ENCODE measurements at places on chromosomes 11 and 22. TPM values are rescaled to one million over a fixed set of nuclear protein-coding genes. Genes with fewer than 3 reads are reported as not detected.

Gene LMNTD2
- 16.5 TPM for total RNA-seq

Gene OOSP4B
- total RNA-seq = not detected

Gene LMF2
- 66.2 TPM for total RNA-seq

Gene HSPA8
- total RNA-seq = 714 TPM

Gene APOA5
- not detected for total RNA-seq

Gene FAM180B
- total RNA-seq = 0.36 TPM

Gene PARVA
- 78.2 TPM for total RNA-seq

GRCh38 chr11:104199053-104199452 lies 35.1 kb upstream of the PDGFD start:
- no peak for DNase-seq

DNA sequence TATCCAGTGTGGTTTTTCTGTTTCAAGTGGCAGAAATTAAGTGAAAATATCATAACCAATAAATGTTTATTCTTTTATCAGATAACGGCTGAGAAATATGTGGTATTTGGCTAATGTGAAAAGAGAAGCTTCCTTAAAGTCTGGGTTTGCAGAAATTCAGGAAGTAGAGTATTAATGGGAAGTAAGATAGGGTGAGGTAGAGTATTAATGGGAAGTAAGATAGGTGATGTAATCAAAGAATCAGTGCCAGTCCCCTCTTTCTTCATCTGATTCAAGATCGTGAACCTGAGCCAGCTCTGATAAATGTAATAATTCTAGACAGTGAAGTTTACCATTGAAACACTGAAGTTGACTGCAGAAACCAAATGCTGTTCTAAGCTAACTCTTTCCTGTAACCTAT lies 30.9 kb downstream of the TRPC6 start:
- DNase-seq = no peak

GRCh38 chr11:70662691-70663098 lies 264.4 kb downstream of the CTTN start:
- DNase-seq = no peak

DNA sequence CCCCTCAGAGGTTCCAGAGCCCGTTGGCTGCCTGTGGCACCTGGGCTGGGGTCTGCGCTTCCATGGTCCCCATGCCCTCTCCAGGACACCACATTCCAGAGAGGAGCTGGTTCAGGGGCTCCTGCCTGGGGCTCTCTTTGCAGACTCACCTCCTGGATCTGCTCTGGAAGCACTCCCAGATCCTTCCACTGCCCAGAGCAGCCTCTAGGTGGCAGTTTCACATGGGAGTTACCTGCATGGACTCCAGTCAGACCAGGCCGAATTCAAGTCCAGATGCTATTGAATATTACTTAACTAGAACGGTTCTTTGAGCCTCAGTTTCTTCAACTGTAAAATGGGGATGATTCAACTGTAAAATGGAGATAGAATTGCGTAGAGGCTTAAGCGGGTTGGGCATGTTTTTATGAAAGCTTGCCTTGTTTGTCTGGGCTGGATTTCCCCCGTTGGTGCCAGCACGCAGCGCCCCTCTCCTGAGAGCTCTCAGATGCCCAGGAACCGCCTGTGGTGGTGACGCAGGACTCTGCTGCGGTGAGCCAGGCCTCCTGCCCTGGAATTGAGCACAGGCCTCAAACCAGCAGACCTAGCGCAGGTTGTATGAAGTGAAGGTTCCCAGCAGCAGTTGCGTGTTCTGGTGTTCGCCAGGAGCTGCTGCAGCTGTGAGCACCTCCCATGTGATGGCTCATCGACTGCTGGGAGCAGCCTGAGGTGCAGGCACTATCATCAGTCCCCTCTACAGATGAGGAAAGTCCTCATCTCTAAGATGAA lies 44.2 kb downstream of the LMO1 start:
- DNase-seq = no peak

- DNase-seq = no peak
Measured at GRCh38 chr11:44483919-44484610, 81.4 kb upstream of the CD82 start.

GRCh38 chr11:115916608-115917007 lies 412.4 kb upstream of the CADM1 start:
- no peak for DNase-seq

- no peak for DNase-seq
Measured at GRCh38 chr11:2109541-2110019, 29.6 kb downstream of the IGF2 start.

DNA sequence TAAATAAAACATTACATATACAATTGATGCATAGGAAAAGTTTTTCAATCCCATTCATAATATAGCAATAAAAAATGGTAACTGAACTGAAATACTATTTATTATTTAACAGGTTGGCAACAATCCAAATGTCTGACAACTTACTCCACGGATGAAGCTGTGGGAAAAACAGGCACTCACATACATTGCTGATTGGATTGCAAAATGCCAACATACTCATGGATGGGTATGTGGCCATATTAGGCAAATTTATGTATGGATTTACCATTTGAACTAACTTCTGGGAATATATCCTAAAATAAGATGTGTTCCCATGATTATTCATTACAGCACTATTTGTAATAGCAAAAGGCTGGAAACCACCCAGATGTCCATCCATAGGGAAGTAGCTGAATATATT lies 3.2 kb upstream of the BIRC2 start:
- DNase-seq = no peak

DNA sequence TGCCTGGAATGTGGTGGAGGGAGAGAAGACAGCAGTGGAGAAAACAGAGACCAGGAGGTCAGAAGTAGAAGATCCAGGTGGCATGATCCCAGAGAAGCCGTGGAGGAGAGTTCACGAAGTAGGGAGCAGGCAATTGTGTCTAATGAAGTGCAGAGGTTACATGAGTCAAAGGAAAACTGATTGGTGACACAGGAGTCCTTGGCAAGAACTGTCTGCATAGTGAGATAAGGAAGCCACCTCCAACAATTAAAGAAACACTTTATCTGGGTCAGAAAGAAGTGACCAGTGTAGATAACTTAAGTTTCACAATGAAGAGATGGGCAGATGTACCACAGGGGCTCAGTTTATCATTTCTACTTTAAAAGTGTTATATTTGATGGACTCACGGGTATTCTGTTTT lies 57.0 kb upstream of the PTH start:
- DNase-seq = no peak

- no peak for DNase-seq
Measured at GRCh38 chr11:117273550-117274289, 17.4 kb upstream of the BACE1-AS start.

DNA sequence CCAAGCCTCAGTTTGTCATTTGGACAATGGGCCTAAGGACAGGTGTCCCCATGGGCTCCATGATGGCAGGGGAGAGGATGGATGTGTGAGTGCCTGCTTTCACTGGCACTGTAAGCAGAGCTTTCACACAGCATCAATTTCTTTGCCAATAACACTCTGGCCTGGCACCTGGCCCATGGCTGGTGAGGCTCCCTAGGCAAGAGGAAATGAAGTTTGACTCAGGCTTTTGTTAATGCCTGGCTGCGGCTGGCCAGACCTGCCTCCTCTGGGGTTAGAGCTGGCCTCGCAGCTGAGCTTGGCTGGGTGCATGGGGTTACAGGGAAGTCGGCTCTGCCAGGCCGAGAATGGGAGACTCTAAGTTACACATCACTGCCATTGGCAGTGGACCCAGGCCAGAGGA lies 30.0 kb upstream of the SEZ6L start:
- no peak for DNase-seq

DNA sequence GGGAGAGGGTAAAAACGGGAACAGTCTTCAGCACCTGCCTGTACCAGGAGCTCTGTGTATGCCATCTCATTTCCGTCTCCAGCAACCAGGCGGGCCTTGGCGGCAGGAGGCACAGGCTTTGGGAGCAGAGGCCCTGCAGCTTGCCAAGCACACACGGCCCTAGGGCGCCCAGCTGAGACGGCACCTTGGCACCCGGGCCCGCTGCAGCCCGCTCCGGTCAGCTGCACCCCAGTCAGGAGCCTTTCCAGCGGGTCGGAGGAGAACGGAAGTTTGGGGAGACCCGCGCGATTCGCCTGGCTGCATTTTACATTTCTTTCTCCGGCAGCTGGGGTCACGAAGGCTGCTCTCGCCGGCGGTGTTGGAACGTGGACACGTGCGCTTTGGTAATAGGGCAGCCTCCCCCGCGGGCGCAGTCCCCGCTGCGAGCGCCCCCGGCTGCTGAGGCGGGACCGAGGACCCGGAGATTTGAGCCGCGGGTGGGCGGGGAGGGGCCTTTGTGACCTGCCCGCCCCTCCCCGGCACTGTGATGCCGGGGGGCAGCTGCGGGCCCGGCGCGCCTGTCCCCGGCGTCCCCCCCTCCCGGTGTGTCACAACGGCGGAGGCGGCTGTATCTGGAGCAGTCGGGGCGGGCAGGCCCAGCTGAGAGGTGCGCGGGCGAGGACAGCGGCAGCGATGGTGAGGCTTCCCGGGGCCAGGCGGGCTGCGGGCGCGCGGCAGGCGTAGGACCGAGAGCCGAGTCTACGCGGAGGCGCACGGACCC lies at the start of gene TUBA8:
Gene TUBA8, plus strand, starts transcription at position 616 of the 760 bp plus-strand sequence. Its CDS starts 57 bp downstream, at position 673.
- no peak for DNase-seq

- DNase-seq = no peak
Measured at GRCh38 chr11:26712497-26712896, 9.4 kb downstream of the SLC5A12 start.

DNA sequence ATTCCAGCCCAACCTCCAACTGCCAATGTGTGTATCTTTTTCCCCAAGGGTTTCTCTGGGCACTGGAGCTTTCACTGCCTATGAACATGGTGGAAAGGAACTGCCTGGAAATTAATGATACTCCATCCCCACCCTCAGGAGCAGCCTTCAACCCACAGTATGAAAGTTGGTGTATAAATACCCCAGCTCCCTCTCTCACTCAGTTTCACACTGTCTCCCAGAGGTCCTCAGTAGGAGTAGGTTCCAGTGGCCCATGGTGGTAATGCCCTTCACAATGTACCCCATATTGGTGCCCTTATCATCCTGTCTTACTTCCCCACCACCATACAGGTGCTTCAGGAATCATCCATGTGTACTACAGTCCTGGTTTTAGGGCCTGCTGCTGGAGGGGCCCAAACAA lies 462.6 kb downstream of the MIAT start:
- no peak for DNase-seq

- DNase-seq = no peak
Measured at GRCh38 chr11:14314127-14314526, 44.9 kb downstream of the RRAS2 start.

DNA sequence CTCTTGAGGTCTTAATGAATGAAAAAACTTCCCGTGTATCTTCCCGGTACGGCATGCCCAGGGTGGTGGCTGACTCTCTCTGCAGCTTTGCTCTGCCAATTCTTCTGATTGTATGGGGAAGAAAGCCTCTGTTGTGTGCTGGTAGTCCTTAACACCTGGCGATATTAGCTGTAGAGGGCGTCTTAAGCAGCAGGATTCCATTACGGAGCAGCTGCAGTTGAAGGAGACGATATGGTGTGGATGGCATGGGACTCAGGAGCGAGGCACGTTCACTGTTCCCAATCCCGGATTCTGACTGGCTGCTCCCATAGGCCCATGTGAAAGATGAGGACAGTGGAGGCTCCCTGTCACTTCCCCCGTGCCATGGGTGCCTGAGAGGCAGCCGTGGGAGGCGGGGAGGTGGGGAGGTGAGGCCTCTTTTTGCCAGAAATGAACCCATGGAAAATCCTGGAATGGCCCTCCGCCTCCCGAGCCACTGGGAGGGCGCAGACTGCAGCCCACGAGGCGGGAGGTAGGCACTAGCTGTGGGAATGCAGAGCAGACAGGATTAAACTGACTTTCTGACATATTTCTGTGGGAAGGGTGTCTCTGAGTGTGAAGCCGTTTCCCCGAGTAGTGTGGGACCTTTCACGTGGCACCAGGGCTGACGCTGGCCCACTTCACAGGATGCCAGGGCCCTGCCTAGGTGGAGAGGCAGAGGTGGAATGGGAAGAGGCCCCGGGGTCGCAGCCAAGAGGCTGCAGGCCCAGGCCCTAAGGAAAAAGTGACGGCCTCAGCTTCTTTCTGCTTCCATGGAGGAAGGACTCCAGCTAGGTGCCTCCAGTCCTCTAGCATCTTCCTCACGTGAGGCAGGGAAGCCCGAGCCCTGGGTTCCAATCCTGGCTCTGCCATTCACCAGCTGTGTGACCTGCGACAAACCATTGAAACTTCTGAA lies 121.4 kb upstream of the CD82 start:
- DNase-seq = no peak

DNA sequence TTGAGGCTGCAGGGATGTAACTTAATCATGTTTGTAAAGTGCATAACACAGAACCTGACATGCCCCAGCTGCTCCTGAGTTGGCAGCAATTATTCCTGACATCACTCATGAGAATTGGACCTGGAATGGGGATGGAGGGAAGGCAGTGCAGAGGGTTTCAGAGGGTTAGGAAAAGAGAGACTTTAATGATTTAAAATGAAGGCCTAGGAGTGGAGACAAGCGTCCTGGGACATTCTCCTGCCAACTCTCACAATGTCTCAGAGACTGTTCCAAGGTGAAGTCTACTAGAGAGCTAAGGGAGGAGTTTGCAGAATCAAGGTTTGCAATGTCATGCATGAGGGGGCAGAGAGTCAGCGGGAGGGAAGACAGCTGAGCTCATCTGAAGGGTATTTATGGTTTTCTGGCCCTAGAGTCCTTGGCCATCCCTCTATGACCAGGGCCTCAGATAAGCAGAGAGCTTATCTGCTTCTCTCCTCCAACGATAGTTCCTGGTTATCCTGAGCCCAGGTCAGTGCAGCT lies 36.9 kb downstream of the GGTLC2 start:
- DNase-seq = no peak

GRCh38 chr11:9629064-9629463 lies 34.8 kb upstream of the SWAP70 start:
- no peak for DNase-seq

DNA sequence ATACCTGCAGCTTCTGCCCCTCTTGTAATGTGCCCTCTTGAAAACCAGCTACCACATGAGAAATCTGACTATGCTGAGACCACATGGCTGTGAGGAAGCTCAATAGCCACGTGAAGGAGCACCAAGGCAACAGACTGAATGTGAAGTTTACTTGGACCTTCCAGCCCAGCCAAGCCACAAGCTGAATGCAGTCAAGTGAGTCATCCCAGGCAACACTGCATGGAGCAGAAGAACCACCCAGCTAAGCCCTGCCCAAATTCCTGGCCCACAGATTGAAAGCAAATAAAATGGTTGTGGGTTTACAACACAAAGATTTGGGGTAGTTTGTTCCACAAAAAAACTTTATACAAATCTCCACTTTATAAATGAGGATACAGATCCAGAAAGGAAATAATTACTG lies 114.5 kb downstream of the TIMP3 start:
- no peak for DNase-seq

DNA sequence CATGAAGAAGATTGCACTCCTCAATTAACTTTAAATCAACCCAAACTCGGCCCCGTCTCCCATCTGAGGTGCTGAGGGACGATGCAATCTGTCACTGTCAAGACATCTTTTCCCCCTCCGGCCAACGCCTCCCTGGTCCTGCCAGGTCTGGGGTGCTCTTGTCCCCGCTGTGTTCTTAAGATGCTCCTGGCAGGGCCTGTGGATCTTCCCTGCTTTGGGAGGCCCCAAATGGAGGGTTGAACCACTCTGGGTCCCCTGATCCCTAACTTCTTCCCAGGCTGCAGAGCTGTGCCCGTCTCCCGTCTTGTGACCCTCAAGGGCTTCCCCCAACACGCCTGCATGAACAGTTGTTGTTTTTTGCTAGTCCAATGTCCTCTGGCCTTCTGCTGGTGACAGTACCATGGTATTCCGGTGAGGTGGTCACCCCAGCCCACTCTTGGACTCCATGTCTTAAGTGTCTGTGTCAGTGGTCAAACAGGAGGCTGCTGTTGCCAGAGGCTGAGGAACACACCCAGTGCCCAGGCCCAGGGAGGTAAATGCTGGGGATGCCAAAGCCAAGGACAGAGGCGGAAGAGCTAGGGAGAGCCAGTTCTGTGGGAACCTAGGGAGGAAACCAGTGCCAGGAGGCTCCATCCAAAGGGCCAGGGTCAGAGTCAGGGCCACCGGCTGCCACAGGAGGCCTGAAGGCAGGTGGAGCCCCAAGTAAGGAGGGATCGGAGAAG lies 70.6 kb upstream of the SHANK2 start:
- no peak for DNase-seq

Measured in mesothelial cell of epicardium (in vitro differentiated cells).